ENCODE measurements at places on chromosomes 11 and 22.

GRCh38 chr22:32076761-32077084, 33.7 kb downstream of the SLC5A1 start:
- no peak for DNase-seq

DNA sequence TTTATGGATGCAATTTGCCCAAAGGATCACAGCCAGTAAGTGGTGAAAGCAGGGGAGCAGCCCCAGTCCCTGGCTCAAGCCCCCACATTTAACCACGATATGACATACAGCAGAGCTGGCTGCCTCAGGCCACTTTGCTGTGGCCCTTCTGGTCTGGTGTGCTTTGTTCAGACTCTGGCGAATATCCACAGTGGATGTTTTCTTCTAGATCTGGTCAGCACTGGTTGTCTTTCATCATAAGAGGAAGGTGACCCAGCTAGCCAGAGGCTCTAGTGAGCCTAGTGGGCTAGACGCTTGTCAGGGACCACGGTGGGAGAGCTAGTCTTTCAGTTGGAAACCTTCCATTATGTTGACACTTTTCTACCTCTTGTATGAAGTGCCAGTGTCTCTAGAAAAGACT, 42.5 kb downstream of the DGCR2 start:
- DNase-seq: no peak

GRCh38 chr11:94199136-94200130, 70.8 kb downstream of the PANX1 start:
- no peak for DNase-seq

GRCh38 chr11:17682848-17683247, 36.5 kb upstream of the MYOD1 start:
- DNase-seq: no peak

GRCh38 chr11:83493917-83494316, 207.8 kb upstream of the CCDC90B start:
- DNase-seq: no peak

DNA sequence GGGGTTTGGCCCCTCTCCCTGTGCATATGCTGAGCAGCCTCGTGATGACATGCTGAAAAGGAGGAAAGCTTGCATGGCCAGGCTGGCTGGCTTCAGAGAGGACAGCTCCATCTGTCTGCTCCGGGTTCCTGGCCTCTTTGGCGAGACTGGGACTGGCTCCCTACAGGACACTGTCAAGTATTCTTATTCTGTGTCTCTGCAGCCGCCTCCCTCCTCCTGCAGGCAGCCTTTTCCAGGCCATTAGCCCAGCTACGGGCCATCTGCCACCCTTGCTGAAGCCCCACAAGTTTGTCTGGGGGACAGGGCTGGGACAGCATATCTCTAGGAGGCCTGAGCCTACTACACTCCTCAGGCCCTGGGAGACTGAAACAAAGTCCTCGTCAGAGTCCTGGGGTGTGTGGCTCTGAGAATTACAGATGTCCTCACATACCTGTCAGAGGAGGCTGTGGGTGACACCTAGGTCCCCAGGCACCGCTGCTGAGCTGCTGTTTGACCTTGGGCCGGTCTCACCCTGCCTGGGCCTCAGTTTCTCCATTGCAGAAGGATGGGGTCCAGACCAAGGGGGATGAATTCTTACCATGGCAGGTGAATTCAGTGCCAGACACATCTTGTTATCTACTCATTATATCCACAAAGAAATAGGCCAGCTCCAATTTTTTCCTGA, 11.0 kb downstream of the MRGPRG start:
- DNase-seq: no peak

GRCh38 chr11:67503119-67504004, 1.8 kb downstream of the PITPNM1 start:
- DNase-seq: no peak

- no peak for DNase-seq
Observed at GRCh38 chr11:65744026-65744698, 23.6 kb upstream of the RNASEH2C start.

- no peak for DNase-seq
Observed at GRCh38 chr11:85742873-85743275, 56.9 kb upstream of the CCDC89 start.

GRCh38 chr11:64340671-64341335, 799 bp downstream of the CCDC88B start:
- DNase-seq: no peak

DNA sequence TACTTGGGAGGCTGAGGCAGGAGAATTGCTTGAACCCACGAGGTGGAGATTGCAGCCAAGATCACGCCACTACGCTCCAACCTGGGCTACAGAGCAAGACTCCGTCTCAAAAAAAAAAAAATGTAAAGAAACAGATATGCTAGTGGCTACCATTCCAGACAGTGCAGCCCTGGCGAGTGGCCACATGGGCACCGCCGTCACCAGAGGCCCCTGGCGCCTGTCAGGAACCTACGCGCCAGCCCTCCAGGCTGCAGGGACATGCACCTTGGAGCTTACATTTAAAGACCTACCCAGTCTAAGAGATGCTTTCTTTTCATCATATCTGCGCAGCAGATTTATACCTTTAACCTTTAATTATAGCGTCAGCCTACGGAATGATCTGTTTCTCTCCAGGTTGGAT, 37.2 kb upstream of the IGSF9B start:
- DNase-seq: no peak

- no peak for DNase-seq
Observed at GRCh38 chr11:60870276-60870675, 2.9 kb downstream of the ZP1 start.

DNA sequence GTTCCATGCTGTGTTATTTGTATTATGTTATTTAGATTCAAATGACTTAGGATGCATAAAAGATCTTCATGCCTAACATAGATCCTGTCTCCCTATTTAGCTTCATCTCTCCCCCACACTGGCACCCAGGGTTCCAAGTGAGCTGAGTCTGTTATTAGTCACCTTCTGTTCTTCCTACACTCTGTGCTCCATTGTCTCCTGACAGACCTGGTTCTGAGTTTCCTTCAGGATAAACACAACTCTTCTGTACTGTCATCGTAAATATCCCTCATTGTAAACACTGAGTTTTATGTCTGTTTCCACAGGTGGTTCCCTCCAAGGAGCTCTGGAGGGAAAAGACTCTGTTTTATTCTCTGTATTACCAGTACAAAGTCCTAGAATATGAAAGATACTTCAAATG, 8.7 kb downstream of the MMP26 start:
- no peak for DNase-seq

- DNase-seq: no peak
Observed at GRCh38 chr11:119372260-119373058, 9.0 kb downstream of the USP2 start.

GRCh38 chr11:33721426-33721825, 14.8 kb downstream of the CD59 start:
- DNase-seq: no peak

DNA sequence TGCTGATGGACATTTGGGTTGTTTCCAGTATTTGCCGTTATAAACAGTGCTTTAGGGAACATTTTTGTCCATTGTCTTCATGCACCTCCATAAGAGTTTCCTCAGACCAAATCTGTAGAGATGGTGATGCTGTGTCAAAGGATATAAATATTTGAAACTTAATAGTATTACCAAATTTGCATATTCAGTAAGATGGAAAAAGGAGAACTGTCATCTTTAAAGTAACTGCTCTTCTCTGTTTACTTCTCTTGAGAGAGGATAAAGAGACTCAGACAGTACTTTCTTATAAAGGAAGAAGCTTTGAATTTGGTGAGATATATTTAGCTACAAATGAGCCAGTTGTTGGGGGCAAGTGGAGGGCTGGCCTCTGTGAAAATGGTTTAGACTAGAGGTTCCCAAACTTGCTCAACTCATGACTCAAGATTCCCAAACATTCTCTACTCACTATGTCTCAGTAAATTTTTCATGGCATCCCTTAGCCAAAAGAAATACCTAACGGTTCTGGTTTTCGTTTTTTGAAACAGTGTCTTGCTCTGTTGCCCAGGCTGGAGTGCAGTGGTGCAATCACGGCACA, 26.2 kb downstream of the SHISA8 start:
- no peak for DNase-seq

DNA sequence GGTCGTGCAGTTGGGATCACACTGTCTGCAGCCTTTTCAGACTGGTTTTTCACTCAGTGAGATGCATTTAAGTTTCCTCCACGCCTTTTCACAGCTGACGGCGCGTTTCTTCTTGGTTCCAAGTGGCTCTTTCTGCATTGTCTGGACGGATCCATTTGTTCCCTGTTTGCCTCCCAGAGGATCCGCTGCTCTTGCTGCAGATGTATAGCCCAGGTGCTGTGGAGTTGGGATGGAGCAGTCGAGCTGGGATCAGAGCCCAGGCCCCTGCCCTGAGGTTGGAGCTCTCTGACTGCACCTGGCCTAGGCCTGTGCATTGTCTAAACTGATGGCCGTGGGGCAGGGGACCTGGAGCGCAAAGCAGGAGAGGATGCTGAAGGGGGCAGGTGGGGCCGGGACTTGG, 51.6 kb downstream of the PARVB start:
- DNase-seq: no peak

GRCh38 chr22:25729016-25729995, 12.7 kb upstream of the MYO18B start:
- no peak for DNase-seq

DNA sequence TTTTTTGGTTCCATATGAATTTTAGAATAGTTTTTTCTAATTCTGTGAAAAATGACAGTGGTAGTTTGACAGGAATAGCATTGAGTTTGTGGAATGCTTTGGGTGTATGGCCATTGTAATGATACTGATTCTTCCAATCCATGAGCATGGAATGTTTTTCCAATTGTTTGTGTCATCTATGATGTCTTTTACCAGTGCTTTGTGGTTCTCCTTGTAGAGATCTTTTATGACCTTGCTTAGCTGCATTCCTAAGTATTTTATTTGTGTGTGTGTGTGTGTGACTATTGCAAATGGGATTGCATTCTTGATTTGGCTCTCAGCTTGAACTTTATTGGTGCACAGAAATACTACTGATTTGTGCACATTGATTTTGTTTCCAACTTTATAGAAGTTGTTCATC, 3.0 kb upstream of the CSF2RB start:
- DNase-seq: no peak

- DNase-seq: no peak
Observed at GRCh38 chr11:133898031-133898769, 52.9 kb upstream of the SPATA19 start.

DNA sequence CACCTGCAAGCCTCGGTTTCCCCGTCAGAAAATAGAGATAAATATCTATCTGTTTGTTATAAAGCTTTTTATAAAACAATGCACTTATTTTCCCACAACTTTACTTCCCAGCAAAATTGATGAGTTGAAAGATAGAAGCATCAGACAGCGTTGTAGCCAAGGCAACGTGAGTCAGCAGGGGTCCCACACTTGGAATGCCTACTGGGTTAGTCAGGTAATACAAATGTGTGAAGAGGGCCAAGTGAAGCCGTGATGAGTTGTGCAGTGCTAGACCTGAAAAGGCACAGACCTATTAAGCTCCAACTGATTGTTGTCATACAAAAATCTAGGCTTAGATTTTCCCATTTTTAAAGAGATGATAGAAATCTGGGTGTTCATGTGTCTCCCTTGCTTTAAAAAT, 118.7 kb downstream of the PGR start:
- DNase-seq: no peak

GRCh38 chr22:19520566-19521305, 3.5 kb downstream of the CLDN5 start:
- no peak for DNase-seq

- no peak for DNase-seq
Observed at GRCh38 chr11:67564230-67564629, 19.4 kb upstream of the GSTP1 start.

- DNase-seq: peak; percentile 35
Observed at GRCh38 chr11:102367364-102367763, 20.4 kb downstream of the BIRC2 start.

GRCh38 chr11:57313071-57313787, 11.5 kb downstream of the TNKS1BP1 start:
- DNase-seq: no peak

GRCh38 chr11:13339195-13340153, 61.9 kb downstream of the BMAL1 start:
- DNase-seq: no peak

- no peak for DNase-seq
Observed at GRCh38 chr11:13375798-13376197, 87.2 kb downstream of the BTBD10 start.

DNA sequence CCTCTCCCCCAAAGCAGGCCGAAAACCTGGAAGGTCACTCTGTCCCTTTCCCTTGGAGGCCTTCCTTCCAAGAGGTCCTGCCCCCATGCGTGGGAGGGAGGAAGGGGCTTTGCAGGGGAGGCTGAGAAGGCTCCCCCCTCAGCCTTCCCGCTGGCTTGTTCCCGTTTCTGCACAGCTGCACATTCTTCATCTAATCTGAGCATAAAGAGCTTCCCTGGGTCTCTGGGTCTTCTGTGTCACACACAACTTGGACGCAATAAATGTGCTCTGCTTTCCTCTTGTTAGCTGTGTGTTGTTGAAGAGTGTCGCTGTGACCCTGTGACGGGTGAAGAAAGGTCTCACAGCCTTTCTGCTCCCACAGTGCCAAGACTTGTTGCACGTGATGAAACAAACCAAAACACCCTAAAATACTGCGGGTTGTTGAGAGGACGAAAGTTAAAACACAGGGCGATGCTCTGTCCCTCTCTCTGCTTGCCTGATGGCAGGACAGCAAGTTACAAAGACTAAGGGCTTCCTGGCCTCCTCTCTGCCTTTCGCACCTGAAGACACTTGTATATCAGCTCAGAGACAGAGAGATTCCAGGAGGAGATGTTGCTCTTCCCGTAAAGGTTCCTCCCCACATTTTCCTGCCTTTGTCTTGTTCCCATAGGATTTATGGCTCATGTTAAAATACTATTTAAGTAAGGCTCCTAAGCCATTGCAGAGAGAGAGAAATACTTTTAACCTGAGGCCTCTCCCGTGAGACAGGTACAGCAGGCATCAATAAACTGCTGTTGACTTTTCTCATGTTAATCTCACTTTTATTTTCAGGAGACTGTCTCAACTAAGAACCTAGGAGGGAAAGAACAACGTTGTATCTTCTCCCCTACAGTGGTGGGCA, 15.4 kb upstream of the IFITM3 start:
- peak; percentile 31 for DNase-seq

GRCh38 chr11:45215098-45215865, 68.8 kb downstream of the PRDM11 start:
- no peak for DNase-seq

DNA sequence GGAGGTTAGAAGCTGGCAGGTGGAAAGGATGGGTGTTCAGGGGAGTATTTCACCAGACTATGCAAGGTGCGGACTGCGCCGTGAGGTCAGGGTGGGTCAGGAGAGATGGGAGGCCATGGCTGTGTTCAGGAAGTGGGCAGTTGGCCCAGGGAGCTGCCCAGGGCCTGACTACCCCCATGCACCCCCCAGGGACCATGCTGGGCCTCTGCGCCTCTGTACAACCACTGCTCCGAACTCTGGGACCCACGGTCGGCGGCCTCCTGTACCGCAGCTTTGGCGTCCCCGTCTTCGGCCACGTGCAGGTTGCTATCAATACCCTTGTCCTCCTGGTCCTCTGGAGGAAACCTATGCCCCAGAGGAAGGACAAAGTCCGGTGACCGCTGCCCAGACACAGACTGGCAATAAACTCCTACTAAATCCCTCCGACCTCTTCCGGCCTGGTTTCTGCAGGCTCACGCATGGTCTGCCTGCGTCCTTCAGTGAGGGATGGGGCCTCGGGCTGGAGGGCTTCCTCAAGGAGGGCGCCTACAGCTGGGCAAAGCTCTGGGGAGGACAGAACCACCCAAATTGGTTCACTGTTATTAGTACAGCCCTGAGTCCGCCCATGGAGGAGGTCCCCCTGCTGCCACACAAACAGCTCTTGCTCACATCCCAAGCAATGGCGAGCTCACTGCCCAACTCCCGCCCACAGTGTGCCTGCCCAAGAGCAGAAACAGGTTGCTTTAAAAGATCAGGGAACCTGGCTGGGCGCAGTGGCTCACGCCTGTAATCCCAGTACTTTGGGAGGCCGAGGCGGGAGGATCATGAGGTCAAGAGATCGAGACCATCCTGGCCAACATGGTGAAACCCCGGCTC, 4.2 kb downstream of the PHLDA2 start:
- no peak for DNase-seq

Measured in globus pallidus (tissue), 1 donor.